ENCODE measurements at places on chromosomes 16 and 17. TPM values are rescaled to one million over a fixed set of nuclear protein-coding genes. Genes with fewer than 3 reads are reported as not detected.

DNA sequence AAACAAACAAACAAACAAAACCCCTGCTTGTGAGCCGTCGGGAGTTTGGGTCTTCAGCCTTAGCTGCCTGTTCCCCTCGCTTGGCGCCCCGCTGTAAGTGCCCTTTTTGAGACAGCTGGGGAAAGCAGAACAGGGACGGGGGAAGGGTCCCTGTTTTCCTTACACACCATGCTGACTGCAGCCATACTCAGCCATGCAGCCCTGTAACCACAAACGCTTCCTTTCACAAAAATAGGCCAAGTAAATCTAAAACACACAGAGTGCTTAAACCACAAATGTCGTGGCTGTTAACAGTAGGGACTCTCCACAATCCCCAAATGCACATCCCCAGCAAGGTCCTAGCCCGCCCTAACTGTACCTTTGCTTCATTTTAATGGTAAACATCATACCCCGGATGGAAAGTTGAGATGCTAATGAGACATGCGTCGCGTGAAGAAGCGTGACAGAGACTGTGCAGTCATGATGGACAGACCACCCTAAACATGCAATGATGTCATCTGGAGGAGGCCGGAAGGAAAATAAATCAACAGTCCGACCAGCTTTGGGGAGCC lies 129.9 kb downstream of the MGAT5B start:
- DNase-seq = no peak

DNA sequence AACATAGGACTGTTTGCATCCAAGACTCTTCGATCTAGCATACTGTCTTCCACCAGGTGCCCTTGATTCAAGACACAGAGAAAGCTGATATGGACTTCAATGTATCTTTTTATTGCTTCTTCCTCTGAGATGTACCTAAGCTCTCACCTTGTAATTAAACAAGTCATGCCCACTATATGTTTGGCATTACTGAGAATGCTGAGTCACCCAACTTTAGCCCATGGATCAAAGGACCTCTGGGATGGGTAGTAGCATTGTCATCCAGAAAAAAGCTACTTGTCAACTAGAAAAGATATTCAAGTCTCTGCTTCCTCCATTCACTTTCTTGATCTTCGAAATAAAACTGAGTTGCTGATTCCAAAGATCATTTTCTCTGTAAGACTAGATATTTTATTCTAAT lies 37.8 kb downstream of the CDH8 start:
- no peak for DNase-seq

- DNase-seq = no peak
These were observed 105.4 kb downstream of the YPEL2 start for GRCh38 chr17:59436900-59437299.

DNA sequence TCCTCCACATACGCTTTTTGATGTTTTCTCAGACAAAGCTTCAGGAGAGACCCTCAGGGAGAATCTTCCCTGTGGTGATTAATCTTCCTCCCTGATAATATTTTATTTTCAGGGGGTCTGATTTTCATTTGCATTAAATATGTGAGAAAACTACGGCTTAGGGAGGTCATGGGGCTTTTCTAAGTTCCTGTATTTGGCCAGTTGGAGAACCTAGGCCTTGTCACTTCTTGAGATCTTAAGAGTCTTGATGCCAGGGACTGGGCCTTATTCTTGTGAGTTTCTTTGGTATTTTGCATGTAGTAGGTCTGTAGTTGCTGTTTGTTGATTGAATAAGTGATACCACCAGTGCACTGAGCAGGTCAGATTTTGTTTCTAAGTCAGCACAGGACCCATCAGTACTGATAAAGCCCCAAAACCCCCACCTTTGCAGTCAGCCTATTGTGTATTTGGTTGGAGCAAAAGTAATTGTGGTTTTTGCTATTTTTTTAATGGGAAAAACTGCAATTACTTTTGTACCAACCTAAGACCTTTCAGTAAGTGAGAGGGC lies 130.1 kb downstream of the PRKCA start:
- DNase-seq = no peak

DNA sequence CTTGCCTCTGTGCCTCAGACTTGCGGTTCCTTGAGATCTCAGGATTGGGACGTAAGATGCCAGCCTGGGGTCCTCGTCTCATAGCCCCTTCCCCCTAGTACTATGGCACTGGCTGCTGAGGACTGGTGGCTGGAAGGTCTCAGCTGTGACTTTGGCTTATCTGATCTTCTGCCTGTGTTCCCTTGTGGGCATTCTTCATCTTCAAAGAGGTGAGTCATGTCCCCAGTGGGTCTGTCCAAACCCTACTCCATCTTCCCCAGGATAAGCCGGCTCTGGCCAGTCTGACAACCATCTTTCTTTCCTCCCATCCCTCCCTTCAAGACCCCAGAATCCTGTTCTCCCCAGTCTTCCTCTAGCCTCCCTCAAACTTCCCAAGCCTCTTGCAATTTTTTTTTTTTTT lies 3.6 kb downstream of the CD19 start:
- DNase-seq = no peak

DNA sequence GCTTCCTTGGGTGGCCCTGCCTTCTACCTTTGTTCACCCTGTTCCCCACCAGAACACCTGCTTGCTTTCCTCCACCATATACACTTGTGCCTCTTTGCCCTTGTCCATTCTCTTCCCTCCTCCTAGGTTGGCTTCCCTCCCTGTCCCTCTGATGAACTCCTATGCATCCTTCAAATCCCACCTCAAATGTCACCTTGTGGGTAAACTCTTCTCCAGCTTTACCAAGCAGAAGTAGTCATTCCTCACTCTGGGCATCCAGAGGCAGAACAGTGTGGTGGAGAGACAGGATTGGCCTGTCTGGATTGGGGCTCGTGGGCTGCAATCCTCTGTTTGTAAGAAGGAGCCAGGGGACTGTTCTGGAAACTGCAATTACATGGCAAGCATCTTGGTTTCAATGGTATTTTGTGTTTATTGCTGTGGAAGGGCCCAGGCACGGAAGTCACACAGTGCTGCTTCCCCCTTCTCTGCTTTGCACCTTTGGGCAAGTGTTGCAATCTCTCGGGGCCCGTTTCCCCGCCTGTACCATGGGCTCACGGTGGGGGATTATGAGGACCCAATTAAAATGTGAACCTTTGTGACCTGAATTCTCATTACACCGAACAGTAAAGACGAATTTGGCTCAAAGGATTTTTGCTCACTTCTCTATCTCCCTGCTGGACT lies 21.9 kb upstream of the NXPH3 start:
- DNase-seq = no peak

DNA sequence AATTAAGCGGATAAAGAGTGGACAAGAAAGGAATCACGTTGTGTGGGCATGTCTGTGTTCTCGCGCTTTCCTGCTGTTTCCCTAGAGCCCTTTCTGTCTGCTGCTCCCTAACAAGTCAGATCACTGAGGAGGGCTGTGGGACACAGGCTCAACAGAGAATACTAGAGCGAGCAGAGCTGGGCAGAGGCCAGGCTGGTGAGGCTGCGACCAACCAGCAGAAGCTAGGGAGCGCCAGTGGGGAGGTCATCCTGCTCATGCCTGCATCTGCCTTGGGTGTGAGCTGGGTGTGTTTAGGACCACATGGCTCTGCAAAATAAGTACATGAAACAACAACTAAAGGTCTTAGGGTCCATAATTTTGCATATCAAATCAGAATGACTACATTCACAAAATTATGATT lies 11.5 kb upstream of the FOXJ1 start:
- no peak for DNase-seq

GRCh38 chr17:53924530-53925455 lies 102.1 kb downstream of the KIF2B start:
- DNase-seq = no peak

DNA sequence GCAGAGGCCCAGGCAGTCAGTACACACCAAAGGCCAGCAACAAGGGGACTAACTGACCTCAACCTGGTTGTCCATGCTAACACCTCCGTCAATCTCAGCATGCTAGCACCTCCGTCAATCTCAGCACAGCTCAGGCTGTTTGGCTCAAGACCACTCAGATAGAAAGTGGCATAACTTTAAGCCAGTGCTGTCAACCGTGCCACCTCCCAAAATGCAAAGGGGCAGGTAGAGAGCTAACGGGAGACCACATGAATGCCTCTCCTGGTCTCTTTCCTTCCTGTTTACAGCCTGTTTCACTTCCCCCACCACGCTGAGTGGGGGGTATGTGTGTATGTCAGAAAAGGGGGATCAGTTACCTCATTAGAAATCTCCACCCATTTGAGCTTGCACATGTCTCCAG lies 3.3 kb downstream of the UBTF start:
- DNase-seq = no peak

DNA sequence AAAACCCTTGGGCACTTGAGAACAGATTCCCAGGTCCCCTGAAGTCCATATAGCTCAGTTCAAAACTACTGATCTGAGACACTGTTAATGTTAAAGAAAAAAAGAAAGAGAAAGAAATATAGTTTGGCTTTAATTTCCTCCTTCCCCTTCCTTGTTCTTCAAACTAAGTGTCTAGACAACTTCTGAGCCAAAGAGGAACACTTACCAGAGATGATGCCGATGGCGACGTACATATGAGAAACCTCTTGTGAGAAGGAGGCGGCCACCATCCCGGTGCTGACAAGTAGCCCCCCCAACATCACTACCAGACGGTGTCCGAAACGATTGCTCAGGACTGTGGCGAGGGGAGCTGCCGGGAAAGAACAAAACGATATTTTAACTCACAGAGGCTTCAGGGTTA lies 17.2 kb downstream of the SLC16A6 start:
- DNase-seq = no peak

GRCh38 chr17:15000661-15001060 lies 264.5 kb downstream of the PMP22 start:
- DNase-seq = no peak

DNA sequence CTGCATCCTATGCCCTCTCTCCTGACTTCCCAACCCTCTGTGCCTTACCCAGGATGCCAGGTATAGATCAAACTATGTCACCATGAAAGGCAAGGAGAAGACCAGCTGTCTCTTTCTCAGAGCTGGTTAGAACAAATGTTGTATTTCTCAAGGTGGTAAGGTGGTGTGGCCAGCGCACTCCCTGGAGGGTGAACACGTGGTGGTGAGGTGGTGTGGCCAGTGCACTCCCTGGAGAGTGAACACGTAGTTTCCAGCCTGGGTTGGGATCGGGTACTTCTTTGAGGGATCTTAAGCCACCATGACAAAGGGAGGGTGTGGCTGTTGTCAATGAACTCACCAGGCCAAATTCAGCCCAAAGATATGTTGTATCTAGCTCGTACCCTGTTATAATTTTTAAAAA lies 26.8 kb downstream of the KATNIP start:
- DNase-seq = no peak

GRCh38 chr17:81036197-81036941 lies 1.4 kb downstream of the BAIAP2 start:
- no peak for DNase-seq

- no peak for DNase-seq
These were observed 168.8 kb upstream of the CHMP6 start for GRCh38 chr17:80822700-80823410.

DNA sequence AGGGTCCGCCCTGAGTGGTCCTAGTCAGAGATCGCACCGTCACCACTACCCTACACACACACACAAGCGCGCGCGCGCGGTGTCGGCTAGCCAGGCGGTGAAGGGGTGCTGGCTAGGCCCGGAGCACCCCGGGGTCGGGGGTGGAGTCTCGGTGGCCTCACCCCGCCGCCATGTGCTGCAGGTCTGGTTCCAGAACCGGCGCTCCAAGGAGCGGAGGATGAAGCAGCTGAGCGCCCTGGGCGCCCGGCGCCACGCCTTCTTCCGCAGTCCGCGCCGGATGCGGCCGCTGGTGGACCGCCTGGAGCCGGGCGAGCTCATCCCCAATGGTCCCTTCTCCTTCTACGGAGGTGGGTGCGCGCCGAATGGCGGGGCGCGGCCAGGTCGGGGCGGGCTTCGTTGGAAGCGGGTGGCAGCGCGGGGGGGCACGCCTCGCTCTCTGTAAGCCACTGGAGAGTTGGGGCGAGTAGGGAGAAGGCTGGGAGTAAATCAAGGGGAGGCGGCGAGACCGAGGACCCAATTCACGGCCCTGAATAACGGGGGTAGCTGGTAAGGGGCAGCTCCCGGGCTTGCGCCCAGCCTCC lies 4.8 kb downstream of the LHX1 start:
- DNase-seq = no peak

GRCh38 chr17:71846561-71847110 lies 274.2 kb upstream of the SOX9 start:
- DNase-seq = no peak

GRCh38 chr17:12789481-12790248 lies at the start of gene ARHGAP44:
ARHGAP44 (plus strand) TSS chr17:12789498; CDS start chr17:12789839, 341 bp downstream.
- DNase-seq = peak; percentile 67

GRCh38 chr16:19767497-19767896 lies 49.4 kb downstream of the IQCK start:
- DNase-seq = no peak

- no peak for DNase-seq
These were observed 1417.9 kb upstream of the GOT2 start for GRCh38 chr16:60151987-60152386.

DNA sequence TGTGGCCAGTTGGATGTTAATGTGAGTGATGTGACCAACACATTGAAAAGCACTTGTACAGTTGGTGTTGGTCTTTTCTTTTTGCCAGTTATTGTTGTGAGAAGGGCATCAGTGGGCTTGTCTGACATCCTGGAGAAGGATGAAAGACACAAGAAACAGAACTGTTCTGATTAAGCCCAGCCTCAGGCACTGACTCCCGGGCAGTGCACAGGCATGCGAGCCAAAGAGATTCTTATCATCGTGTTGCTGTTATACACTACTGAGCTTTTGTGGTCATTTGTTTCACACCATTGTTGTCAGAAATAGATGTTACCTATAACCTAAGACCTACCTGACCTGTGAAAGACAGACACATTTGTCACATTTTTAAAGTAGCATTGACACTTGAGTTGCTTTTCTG lies 236.8 kb upstream of the CA10 start:
- DNase-seq = no peak

GRCh38 chr17:78933025-78933958 lies 8.1 kb upstream of the TIMP2 start:
- DNase-seq = no peak

- DNase-seq = peak; percentile 40
These were observed 129.8 kb downstream of the OR1D5 start for GRCh38 chr17:2933606-2934005.

DNA sequence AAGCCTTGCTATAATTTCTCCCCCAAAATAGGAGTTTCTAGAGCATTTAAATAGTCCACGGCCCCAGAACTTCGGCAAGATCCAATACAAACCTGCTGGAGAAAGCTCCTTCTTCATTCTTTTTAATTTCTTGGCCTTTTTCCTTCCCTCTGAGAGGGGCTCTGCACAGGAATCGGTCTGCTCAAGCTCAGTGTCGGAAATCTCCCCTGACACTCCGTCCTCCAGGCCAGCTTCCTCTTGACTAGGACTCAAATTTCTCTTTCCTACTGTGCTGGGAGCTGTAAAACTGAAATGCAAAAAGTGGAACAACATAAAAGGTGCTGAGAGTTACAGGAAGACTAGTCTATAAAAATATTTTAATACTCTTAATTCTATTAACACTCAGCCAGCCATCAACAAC lies 183.3 kb downstream of the PARN start:
- no peak for DNase-seq

- no peak for DNase-seq
These were observed 33.2 kb downstream of the CYB5D2 start for GRCh38 chr17:4175921-4176807.

Gene ENPP7
- not detected for polyA plus RNA-seq

Gene GNG13
- polyA plus RNA-seq = not detected

Gene TERB1
- not detected for polyA plus RNA-seq

Gene CIAPIN1
- polyA plus RNA-seq = 55.8 TPM

Gene MYL4
- 1,610 TPM for polyA plus RNA-seq

Gene TRAPPC1
- polyA plus RNA-seq = 99.5 TPM

Gene C1QL1
- 1.5 TPM for polyA plus RNA-seq

Gene CLDN6
- 0.32 TPM for polyA plus RNA-seq

Gene OR3A3
- polyA plus RNA-seq = not detected

Gene C1QTNF8
- polyA plus RNA-seq = not detected

Gene GRAP
- 3.2 TPM for polyA plus RNA-seq

Gene PLLP
- polyA plus RNA-seq = 0.89 TPM

Gene SEZ6L2
- 3.3 TPM for polyA plus RNA-seq

Gene ADAP2
- polyA plus RNA-seq = 10.1 TPM
